Ureter (tissue), 1 donor: ENCODE measurements at places on chromosomes 7 and 10. TPM values are rescaled to one million over a fixed set of nuclear protein-coding genes. Genes with fewer than 3 reads are reported as not detected.

The FERD3L gene
- total RNA-seq: 0.86 TPM

The CYP26C1 gene
- total RNA-seq: 0.10 TPM

The FAM25G gene
- not detected for total RNA-seq

The PRPS1L1 gene
- total RNA-seq: not detected

The MAGI2 gene
- 25.3 TPM for total RNA-seq

The STEAP1B gene
- 0.73 TPM for total RNA-seq

DNA sequence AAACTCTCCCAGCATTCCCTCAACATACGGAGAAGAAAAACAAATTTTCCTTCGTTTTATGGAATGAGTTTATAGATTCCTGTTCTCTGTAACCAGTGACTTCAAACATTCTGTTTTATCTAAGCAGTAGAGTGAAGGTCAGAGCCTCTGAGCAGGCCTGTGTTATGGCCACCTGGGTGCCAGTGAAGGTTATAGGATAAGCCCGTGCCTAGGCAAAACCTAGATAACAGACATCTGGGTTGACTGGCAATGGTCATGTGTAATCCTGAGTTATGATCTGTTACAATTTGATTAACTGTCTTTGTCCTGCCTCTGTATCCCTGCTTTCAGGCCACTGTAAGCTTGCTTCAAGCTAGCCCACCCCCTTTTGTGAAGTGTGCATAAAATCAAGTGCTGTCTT, 8.3 kb downstream of the LSM5 start:
- no peak for DNase-seq

DNA sequence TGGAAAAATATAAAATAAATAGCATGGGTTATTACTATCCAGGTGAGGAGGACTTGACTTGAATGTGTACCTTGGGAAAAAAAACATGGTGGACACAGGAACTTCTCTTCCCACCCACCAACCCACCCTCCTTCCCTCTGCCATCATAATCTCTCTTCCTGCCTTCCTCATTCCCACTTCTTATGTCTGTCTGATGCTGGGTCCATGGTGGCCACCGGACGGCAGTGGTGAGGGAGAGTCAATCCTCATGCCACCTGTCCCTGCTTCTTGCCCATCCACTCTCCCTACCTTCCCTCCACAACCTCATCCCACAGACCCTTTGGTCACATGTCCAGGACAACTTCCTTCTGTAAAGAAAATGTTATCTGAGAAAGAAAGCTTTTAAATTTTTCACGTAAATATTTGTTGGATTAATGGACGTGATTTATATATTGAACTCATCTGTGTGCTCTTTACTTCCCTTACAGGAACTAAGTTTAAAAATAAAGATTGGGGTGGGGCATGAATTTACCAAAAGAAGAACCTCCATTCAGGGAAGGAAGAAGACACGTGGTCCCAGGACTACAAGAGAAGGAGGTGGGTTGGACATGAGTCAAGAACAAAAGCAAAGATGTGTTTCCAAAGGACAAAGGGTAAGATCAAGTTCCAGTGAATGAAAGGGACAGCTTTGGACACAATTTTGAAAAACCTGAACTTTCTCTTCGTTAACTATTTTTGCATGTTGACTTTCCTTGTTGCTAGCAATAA, 104.5 kb downstream of the PIP4K2A start:
- DNase-seq: no peak

- no peak for DNase-seq
These were observed 335.7 kb downstream of the PHTF2 start for GRCh38 chr7:78134256-78134655.

DNA sequence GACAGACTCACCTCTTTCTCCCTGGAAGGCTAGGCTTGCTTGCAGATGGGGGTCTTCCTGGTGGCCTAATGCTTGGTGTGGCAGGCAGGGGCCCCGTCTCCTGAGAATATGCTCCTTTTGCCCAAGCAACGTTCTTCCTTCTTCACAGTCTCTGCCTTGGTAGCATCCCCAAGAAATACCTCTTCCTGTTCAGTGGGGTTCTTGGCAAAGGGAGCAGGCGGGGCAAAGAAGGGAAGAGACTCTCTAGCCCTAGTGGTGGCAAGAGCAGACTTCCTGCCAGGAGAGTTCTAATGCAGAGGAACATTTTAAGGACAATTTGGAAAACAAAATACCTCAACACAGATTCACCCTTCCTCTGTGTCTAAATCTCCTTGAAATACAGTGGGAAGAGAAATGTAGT, at the start of gene CLEC5A:
TSS of gene CLEC5A (minus strand) at position 179 of the 400 bp plus-strand sequence. CDS start 682 bp downstream, outside the sequence.
- no peak for DNase-seq

GRCh38 chr10:31875608-31876007, 53.0 kb downstream of the ARHGAP12 start:
- DNase-seq: no peak

DNA sequence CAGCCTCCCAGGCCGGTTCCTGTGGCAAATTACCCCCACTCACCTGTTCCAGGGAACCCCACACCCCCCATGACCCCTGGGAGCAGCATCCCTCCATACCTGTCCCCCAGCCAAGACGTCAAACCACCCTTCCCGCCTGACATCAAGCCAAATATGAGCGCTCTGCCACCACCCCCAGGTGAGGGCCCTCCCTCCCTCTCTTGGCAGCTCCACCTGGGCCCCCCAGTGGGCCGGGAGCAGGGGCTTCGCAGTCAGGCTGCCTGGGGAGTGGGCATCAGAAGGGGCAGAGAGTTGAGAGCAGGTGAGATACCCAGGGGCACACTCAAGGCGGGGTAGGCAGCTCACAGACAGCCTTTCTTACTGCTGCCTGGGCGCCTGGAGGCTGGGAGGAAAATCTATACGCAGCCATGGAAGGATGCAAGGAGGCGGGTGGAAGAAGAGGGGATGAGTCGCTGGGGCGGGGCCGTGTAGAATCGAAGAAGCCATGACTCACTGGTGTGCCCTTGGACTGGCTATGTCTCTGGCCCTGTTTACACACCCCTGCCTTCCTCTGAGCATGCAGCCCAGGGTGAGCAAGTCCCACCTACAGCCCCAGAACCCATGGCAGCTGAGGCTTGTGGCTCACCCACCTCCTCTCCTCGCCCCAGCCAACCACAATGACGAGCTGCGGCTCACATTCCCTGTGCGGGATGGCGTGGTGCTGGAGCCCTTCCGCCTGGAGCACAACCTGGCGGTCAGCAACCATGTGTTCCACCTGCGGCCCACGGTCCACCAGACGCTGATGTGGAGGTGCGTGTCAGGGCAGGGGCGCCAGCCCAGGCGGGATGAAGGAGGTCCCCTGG, 48.6 kb upstream of the PPIF start:
- no peak for DNase-seq

DNA sequence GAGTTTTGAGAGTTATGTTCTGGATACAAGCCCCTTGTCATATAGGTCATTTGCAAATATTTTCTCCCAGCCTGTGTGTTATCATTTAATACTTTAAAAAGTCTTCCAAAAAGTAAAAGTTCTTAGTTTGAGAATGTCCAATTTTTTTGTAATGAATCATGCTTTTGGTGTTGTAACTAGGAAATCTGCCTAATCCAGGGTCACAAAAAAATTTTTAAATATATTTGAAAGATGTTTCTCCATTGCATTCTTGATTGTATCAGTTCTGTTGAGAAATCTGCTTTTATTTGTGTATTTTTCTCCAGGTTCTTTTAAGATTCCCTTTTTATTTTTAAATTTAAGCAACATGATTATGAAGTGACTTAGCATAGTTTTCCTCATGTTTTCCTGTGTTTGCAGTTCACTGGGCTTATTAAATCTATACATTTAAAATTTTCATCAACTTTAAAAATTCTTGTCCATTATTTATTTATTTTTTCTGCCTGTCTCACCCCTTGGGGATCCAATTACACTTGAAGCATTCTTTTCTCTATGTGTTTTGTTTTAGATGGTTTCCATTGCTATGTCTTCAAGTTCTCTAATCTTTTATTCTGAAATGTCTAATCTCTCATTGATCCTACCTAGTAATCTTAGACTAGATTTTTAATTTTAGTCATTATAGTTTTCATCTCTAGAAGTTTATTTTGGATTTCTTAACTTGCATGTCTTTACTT, 47.0 kb downstream of the CCDC71L start:
- no peak for DNase-seq

DNA sequence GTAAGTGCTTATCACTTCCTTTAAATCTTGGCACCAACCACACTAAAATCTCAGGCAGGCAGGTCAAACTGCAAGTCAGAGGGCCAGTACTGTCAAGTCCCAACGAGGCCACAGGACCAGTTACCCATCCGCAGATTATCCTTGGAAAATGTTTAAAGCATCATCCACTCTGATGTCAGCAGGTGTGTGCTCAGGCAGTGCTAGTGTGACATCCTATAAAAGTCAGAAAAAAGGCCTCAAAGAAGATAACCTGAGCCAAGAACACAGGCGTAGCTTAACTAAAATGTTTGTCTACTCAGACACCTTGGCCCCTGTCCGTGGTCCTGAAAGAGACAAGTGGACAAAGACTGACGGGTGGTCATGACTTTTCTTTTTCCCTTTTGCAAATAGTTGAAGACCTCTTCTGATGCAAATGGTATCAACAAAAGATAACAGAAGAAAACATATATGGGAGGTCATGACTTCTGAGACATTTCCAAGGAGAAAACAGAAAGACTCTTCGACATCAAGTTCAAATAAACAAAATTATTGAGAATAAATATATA, 309.3 kb downstream of the KCNMA1 start:
- no peak for DNase-seq

DNA sequence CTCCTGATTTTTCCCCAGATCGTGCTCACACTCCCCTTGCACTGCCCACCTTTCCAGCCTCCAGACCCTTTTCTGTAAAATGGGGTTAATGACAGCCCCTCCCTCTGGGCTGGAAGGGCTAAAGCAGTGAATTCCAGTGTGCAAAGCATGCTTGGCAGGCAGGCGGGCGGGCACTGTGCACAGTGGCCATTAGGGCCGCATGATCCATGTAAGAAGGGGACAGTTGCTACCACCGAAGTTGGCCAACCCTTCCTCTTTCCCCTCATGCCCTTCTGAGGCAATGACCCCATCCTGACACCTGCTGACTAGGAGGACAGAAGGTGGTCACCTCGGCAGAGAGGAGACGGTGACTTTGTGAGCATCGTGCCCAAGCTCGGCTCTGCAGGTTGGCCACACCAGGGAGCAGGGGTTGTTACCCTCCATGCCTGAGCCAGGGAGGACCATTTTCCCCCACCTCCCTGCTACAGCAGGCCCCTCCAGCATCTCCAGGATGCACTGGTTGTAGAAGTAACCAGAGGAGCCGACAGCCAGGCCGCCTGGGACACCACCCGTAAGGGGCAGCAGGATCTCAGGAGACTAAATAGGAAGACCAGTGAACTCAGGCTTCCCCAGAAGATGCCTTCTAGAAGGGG, 166.4 kb downstream of the SLIT1 start:
- DNase-seq: no peak

GRCh38 chr7:41122256-41122987, 580.5 kb downstream of the INHBA start:
- DNase-seq: no peak

GRCh38 chr10:10164848-10165247, 852.8 kb upstream of the CELF2 start:
- no peak for DNase-seq

DNA sequence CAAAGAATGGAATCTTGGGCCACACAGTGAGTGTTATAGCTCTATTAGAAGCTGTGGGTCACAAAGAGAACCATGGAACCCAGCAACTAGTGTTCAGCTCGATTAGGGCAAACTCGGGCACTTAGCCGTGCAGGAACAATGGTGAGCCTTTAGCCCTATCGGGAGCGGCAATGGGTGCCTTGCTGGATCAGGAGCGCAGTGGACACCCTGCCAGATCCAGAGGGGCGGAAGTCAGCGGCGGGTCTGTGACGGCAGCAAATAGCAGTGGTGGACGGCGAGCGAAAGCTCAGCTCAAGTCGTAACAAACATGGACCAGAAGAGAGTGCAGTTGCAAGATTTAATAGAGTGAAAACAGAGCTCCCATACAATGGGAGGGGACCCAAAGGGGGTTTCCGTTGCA, 43.9 kb upstream of the NRG3 start:
- no peak for DNase-seq

GRCh38 chr10:56633876-56634452, 272.9 kb upstream of the ZWINT start:
- no peak for DNase-seq

GRCh38 chr10:23445591-23445990, 6.7 kb downstream of the OTUD1 start:
- DNase-seq: no peak

- DNase-seq: no peak
These were observed 185.7 kb downstream of the TAX1BP1 start for GRCh38 chr7:27925573-27926201.

DNA sequence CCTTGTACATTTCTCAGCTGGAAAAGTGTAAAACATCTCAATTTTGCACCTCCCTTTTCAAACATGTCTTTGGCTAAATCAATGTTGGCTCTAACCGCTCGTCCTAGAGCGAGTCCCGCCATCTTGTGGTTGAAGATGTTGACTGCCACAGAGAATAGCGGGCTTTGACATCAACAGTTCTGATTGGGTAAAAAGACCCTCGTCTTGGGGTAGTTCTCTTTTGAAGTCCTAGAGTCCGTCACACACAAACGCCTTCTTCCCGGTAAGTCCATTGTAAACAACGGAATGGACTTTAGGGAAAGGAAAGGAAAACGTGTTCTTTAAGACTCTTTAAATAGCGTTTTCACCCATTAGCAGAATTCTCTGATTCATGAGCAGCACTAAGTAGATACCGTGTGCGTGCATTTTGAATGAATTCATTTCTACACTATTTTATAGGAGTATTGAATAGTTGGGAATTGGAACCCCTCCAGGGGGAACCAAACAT, 452 bp upstream of the RPP30 start:
- DNase-seq: no peak

DNA sequence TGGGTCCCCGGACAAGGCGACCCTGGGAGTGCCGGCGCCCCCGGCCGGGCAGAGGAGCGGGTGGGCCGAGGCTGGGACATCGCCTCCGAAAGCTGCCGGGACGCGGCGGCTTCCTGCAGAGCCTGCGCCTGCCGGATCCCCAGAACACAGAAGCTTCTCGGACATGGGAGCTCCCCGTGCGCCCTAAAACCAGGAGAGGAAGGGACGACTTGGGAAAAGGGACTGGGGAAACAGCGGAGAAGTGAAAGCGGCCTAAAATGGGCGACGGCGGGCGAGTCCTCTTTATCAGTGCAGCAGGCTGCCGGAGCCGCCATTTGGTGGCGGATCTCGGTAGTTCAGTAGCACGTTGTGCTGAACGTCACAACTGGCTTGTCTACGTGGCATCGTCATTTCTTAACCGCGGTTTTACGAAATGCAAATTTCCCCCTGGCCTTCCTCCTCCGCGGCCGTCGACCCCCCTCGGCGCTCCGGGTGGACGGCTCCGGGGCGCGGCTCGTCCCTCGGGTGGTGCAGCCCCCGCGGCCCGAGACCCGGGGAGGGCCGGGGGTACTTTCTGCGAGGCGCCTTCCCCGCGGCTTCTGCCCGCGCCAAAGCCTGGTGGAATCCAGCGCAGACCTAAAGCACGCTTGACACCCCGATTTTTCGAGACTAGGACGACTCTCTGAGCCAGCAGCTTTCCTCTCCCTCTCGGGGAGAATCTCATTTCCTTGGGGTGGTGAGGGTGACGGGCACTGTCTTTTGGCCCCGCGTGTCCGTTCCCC, 9.9 kb upstream of the SPAG6 start:
- peak; percentile 52 for DNase-seq

- no peak for DNase-seq
These were observed 381.8 kb upstream of the FZD8 start for GRCh38 chr10:36023939-36024338.
